ENCODE measurements at places on chromosomes 6 and 20.

DNA sequence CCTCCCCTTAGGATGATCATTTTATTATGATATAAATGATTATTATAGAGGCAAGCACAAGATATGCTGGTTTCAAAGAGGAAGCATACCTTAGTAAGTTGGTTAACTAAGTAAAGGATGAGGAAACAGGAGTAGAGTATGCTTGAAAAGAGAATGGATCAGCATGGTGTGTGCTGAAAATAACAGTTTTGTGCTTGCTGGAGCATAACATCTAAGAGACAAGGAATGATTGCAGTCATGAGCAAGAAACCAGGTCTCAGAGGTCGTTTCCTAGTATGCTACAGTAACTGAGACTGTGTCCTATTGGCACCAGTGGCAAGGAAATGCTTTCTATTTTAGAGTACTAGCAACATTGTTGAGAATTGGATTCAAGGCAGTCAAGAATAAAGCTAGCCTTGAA, 34.1 kb downstream of the CDC40 start:
- no peak for DNase-seq

DNA sequence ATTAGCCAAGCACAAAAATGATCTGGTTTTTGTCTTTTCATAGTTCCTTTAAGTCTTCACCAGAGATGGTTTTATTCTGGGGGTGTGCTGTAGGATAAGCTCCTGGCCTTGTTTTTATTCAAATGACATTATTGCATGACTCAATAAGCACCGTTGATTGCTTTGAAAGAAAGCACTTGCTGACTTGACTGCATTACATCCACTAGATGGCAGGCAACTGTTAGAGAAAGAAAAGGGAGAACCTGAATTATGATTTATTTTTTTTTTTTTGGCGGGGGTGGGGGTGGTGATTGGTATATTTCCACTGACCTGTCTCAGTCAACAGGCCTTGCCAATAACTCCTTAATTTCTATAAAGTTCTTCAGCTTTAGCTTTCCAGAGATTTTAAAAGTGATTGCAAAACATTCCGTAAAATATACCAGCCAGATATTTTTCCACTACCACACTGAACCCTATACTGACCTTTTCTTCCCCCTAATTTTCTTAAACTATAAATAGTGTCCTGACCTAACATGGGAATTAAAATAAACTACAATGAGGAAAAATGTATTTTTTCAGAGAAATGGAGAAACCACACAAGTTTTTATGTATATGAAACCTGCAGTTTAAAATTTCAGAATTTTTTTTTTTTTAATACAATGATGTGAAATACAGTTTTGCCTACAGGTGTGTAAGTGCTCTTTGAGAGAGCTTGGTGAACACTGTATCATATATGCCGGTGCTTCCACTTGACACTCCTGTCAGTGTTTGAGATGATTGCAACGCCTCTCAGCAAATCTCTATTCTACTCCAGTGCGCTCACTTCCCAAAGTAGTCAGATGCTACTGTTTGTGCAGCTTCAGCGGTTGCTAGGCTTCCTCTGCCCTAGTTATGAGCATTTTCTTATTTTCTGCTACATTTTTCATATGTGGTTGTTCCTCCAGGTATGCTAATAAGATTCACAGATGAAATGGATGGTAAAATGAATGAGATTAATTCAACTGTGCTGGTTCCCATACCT, 274.3 kb downstream of the CD109 start:
- DNase-seq = peak; percentile 29

DNA sequence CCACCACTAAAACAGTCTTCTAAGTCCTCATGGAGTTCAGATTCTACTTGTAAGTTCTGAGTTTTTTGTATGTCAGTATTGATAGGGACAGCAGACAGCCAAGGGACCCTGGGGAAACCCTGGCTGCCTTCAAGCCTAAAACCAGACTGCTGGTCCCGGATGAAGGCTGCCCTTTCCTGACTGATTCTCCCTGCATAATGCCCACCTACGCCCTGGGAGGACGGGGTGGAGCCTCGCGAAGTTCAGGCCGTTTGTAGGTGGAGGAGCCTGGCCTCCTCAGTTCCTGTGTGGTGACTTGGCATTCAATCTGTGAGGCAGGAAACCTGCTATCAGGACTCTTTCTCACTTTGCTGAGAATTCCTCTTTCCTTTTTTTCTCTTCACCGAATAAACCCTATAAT, 120.3 kb upstream of the LGSN start:
- DNase-seq = no peak

- DNase-seq = no peak
Observed at GRCh38 chr6:66558189-66558588, 851.2 kb upstream of the EYS start.

DNA sequence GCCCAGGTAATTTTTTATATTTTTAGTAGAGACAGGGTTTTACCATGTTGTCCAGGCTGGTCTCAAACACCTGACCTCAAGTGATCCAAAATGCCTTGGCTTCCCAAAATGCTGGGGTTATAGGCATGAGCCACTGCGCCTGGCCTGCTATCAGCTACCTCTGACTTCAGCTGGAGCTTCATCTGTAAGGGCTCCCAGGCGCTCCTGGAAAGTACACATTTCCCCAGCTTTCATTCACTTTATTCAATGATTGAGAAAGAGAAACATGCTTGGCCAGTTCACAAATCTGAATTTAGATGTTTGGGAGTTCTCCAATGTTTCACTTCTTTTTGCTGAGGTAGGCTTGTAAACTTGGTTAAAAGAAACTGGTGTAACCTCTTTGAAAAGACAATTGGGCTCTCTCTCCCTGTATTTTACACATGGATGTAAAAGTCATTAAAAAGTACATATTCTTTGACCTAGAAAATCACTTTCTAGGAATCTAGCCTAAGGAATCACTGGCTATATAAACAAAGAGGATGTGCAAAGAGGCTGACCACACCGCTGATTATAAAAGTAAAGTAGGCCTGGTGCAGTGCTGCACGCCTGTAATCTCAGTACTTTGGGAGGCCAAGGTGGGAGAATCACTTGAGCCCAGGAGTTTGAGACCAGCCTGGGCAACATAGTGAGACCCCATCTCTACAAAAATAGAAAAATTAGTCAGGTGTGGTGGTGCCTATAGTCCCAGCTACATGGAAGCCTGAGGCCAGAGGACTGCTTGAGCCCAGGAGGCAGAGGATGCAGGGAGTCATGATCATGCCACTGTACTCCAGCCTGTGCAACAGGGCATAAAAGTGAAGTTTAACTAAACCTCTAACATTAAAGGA, 128.9 kb downstream of the BACH2 start:
- DNase-seq = no peak
